ENCODE measurements at places on chromosomes 3 and 15.
A peak's percentile ranks its signal among the peaks of the same experiment; 100 is the strongest.

- no peak overlapping the region for H3K27ac ChIP-seq
- peak overlapping the region; percentile 66 for H3K4me3 ChIP-seq
- H3K36me3 ChIP-seq, result peaks cover 9% of the 10 kb centered on the region
- no peaks in the 10 kb centered on the region for H3K27me3 ChIP-seq
Observed at GRCh38 chr3:101567528-101568317, 6.1 kb downstream of the TRMT10C start.

GRCh38 chr3:187960820-187961219 is 193.1 kb upstream of the LPP start:
- no peak overlapping the region for H3K27ac ChIP-seq
- H3K27me3 ChIP-seq, result peaks cover 6% of the 10 kb centered on the region
- no peak overlapping the region for H3K4me3 ChIP-seq
- no peak for DNase-seq

GRCh38 chr3:103617961-103618360 is 1183.1 kb downstream of the ZPLD1 start:
- H3K27me3 ChIP-seq, result no peaks in the 10 kb centered on the region
- H3K27ac ChIP-seq, result no peak overlapping the region
- no peaks in the 10 kb centered on the region for H3K4me1 ChIP-seq
- no peak overlapping the region for H3K4me3 ChIP-seq
- no peak for DNase-seq
- no peaks in the 10 kb centered on the region for H3K36me3 ChIP-seq

GRCh38 chr3:183161552-183162336 is 790 bp downstream of the LAMP3 start:
- H3K36me3 ChIP-seq, result no peaks in the 10 kb centered on the region
- H3K4me1 ChIP-seq, result peaks cover 14% of the 10 kb centered on the region
- H3K27ac ChIP-seq, result peak overlapping the region; percentile 88

GRCh38 chr3:28576614-28577200 is 228.1 kb upstream of the AZI2 start:
- no peaks in the 10 kb centered on the region for H3K36me3 ChIP-seq
- H3K4me1 ChIP-seq, result peaks cover 1% of the 10 kb centered on the region
- H3K27me3 ChIP-seq, result peaks cover 35% of the 10 kb centered on the region

DNA sequence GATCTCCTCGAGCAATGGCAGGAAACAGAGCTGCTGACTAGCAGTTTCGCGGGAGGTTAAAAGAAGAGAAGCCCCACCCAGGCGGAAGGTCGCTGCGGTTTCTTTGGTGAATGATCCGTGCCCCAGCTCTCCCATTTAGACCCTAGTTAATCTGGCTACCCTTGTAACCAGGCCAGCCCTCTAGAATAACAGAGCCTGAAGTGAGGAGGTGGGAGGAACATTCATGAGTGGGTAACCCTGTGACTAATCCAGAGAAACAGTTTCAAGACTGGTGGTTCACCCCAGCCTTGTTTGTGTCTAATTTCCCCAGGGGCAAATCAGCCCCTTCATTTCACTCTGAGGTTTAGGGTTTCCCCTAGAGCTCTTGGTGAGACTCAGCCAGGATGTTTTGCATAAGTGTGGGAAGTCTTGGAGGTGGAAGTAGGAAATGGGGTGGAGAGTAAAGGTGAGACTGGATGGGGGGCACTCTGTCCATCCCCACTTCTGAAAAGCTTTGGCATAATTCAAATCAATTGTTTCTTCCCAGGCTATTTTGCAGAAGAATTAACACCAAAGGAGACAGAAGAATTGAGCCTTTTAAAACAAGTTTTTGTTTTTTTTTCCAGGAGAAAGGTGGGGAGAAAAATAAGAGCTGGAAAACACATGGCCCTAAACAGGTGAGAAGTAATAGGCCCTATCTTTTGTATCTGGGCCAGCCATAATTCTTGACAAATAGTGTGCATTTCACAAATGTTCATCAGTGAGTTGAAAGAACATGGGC is 303.1 kb downstream of the RPLP1 start:
- H3K27me3 ChIP-seq, result no peaks in the 10 kb centered on the region
- DNase-seq, result peak; percentile 72
- H3K4me1 ChIP-seq, result peaks cover 77% of the 10 kb centered on the region
- H3K4me3 ChIP-seq, result peak overlapping the region; percentile 81
